ENCODE measurements at places on chromosomes 5 and 9.

- no peak for DNase-seq
Measured at GRCh38 chr5:97923496-97923895, 740.4 kb upstream of the RIOK2 start.

DNA sequence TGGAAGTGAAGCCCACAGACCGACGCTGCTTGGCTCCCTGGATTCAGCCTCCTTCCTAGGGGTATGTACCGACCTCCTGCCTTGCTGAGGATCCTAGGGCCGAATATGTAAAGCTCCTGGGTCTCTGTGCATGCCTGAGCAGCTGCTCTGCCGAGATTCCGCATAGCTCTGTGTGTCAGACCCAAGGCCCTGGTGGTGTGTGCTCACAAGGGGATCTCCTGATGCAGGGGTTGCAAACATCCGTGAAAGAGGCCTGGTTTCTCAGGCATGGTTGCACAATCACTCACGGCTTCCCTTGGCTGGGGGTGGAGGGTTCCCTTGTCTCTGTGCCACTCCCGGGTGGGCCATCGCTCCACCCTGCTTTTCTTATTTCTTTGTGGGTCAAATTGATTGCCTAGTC is 19.9 kb upstream of the SVEP1 start:
- peak; percentile 50 for DNase-seq

- DNase-seq, result peak; percentile 80
Measured at GRCh38 chr9:98726735-98727134, 18.0 kb upstream of the GABBR2 start.

DNA sequence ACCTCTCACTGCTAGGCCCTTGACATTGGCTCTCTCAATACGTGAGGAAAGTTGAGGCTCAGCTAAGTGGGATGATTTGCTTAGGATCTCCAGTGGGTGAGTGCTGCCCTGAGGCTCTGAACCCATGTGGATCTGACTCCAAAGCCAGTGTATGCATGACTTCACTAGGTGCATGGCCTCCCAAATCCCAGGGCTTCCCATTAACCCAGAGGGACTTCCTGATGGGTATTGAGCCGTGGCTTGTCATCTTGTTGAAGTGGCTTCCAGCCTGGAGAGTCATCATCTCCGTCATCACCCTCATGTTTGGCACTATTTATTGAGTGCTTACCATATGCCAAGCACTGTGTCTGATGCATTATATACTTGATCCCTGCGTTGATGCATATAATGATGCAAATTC is 37.3 kb upstream of the TEX48 start:
- DNase-seq, result no peak

- no peak for DNase-seq
Measured at GRCh38 chr5:165559645-165560044, 2054.2 kb downstream of the MAT2B start.

DNA sequence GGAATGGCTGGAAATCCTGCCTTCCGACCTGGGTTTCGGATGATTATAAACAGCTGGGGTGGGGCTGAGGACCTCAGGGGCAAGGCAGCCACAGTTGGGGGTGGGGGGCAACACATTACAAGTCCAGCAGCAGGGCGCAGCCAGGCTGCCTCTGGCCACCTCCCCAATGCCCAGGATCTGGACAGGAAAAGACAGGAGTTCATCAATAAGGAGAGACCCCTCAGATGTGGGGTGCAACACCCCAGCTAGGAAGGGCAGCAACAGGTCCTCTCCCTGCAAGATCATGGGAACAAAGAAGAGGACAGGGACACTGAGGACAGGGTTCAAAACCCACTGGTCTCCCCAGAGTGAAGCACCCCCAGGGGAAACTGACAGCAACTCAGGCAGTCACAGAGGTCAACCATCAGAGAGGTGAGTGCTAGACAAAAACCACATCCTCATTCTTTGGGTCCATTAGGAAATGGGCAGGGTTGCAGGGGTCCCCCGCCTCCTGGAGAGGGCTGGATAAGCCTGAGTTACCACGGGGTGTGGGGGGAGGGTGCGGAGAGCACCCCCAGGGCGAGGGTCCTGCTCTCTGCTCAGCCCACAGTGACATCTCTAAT is 33.5 kb downstream of the SEMA4D start:
- no peak for DNase-seq

DNA sequence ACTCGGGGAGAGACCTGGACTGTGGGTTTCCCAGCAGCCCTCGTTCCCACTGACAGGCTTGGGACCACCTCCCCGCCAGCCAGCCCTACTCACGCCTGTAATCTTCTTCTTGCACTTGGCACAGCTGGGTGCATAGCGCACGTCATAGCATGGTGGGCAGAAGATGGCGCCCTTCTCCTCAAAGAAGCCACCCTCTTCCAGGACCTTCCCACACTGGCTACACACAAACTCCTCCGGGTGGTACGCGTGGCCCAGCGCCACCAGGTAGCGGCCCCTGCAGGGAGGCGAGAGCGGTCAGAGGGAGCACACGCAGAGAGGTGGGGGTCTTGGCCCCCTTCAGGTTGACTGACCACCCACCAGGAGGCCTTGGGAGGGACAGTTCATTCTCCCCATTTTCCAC is 9.4 kb downstream of the PDLIM7 start:
- DNase-seq, result no peak

DNA sequence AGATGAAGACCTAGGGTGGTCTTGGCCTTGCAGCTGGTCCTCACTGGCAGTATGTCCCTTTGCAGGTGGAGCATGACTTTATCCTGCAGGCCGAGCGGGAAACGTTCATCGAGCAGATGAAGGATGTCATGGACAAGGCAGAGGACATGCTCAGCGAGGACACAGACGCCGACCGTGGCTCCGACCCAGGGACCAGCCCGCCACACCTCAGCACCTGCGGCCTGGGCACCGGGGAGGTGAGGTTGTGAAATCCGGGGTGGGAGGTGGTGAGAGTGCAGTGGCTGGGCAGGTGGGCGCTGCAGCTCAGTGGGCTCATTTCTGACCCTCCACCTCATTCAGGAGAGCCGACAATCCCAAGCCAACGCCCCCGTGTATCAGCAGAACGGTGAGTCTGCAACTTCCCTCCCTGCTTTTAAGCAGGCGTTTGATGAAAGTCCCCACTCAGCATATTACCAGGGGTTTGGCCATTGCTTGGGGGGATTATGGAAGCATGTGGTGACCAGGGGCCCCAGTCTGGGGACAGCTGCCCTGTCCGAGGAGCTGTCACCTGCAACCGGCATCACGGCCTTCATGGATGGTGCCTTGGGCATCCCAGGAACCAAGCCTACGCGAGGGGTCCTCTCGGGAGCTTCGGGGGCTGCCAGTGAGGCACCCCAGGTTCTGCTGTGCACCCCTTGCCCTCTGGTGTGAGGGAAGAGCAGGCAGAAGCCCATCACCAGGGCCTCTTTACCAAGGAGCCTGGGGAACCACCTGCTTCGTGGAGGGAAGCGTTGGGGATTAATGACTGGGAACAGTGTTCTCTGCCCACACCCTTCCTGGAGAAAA is 84.0 kb downstream of the WNK2 start:
- no peak for DNase-seq

DNA sequence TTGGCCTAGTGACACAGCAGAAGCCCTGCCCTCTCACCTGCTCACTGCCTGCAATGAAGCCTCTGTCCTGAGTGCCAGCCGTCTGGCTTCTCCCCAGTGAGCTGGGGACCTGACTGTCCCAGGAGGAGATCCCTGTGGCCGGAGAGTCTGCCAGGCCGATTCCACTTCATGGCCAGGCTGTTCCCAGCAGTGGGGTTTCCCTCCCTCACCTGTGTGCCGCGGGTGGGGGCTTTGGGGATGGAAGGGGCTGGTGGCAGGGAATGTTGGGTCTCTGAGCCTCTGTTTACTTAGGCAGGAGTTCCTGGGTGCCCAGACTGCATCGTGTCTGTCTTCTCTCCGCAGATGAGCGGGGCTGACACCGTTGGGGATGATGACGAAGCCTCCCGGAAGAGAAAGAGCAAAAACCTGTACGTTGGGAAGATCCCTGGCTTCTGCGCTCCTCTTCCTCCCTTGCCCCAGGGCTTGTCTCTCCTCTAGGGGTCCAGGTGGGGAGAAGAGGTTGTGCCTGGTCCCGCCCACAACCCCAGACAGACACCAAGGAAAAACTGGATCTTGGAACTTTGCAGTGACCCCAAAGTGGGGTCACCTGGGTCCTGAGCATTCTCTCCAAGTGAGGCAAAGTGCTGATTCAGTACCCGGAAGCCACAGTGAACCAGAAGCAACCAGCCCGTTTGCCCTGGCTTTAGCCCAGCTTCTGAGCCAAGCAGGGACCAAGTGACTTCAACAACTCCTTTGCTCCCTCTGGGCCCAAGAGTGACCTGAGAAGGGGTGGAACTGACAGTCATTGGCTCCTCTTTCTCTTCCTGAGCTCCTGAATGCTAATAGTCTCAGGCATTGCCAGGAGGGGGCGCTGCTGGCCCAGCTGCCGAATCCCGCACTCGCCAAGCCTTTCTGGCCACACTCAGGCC is 127.7 kb downstream of the RGS3 start:
- peak; percentile 68 for DNase-seq

- peak; percentile 92 for DNase-seq
Measured at GRCh38 chr5:116492016-116492623, 82.5 kb downstream of the SEMA6A start.

GRCh38 chr9:4235871-4236804 is 63.7 kb downstream of the GLIS3 start:
- DNase-seq, result peak; percentile 81

- peak; percentile 13 for DNase-seq
Measured at GRCh38 chr9:27198190-27198589, 89.2 kb downstream of the TEK start.

- DNase-seq, result no peak
Measured at GRCh38 chr5:56871777-56872176, 37.6 kb upstream of the SETD9 start.

DNA sequence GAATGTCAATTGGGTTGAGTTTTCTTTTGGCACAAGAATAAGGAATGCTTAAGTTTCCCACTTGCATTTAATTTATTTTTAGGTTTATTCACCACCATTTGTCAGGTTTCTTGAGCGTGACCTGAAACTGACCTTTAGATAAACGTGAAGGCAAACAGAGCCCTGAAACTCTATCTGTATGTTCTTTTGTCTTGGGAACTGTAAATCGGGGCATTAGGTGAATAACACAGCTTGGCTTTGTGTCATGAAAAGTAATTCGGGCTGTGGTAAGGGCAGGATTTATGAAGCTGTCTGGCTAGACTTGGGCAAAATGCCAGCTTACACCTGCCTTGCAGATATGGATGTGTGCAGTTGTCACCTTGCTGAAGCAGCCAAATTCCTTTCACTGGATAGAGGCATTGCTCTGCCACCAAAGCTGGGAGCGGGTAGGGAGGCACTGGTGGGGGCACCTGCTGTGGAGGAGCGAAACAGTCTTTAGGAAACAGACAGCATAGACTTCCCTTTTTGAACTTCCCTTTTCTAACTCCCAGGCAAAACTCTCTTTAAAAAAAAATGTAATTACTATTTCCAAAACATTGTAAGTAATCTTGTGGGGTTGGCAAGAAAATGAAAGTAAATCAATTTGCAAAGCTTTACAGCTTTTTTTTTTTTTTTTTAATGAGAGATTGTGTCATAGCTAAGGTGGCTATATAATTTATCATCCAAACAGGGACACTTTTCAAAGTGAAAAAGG is 545.2 kb downstream of the CSNK1G3 start:
- DNase-seq, result no peak

DNA sequence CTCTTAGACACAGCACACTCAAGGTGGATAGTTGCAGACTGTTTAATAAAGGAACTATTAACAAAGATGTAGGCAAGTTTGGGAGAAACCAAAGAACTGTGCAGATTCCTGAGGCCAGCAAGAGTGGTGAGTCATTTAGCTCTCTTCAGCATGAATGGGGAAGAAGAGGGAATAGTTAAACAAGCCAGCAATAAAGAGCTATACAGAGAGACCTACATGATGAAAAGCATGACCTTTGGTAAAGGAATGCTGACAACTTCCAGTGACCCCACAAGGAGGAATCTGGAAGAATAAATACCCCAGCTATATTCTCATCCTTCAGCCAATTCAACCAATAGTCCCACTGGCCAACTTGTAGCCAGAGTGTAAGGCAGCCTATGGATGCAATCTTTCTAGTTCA is 706.0 kb upstream of the GRAMD2B start:
- DNase-seq, result peak; percentile 8

GRCh38 chr9:14051419-14051818 is 262.5 kb downstream of the NFIB start:
- no peak for DNase-seq

GRCh38 chr9:117365438-117365837 is 49.4 kb downstream of the ASTN2 start:
- DNase-seq, result no peak

GRCh38 chr5:86376214-86376613 is 241.5 kb upstream of the COX7C start:
- DNase-seq, result no peak

- DNase-seq, result no peak
Measured at GRCh38 chr5:124274949-124275348, 471.5 kb downstream of the ZNF608 start.

GRCh38 chr9:37566716-37567115 is 9.5 kb downstream of the FBXO10 start:
- DNase-seq, result peak; percentile 18

GRCh38 chr5:52943285-52943684 is 45.9 kb upstream of the ITGA2 start:
- DNase-seq, result no peak

DNA sequence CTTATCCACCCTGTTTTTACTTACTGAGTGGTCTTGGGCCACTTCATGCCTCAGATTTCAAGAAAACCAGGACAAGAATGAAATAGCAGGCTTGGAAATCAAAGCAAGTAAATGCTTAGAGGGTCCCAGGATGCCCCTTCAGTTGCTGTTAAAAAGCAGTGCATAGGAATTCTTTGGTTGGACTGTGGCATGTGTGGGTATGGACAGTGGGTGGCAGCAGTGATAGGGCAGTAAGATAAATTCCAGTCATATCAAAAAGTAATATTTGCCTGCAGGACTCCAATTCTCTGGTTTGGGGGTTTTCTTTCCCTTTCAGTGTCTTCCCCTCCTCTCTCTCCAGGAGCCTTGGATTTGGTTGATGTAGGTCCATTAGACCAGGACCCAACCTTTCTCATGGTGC is 306.7 kb upstream of the CLINT1 start:
- DNase-seq, result no peak

DNA sequence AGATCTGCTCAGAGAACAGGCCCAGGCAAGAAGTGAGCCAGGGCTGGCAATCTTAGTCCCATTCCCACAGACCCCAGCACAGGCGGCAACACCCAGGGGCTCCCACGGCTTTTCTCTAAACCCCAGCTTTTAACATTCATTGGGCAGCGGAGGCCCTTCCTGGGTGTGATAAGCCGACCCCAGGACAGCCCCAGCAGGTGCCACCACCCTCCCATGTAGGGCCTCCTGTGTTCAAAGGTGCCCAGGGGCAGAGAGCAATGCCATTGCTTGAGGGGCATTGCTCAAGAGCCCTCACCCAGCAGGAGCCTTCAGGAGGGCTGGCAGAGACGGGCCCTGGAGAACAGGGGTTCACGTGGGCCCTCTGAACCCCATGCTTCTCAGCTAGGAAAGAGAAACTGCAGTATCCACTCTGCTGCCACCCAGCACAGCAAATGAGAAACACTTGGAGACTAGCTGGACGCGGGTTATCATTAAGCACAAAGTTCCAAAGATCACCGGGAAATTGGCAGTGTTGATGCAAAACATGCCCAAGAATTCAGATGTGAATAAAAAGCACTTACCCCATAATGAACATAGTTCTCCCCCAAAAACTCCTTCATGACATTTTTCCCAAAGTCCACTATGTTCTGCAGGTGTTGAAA is 13.9 kb downstream of the IPPK start:
- DNase-seq, result no peak

GRCh38 chr9:128121924-128122808 is 5.4 kb downstream of the PTGES2 start:
- no peak for DNase-seq

Measured in AG10803 (cell line).